ENCODE measurements at places on chromosomes 3 and 15.

DNA sequence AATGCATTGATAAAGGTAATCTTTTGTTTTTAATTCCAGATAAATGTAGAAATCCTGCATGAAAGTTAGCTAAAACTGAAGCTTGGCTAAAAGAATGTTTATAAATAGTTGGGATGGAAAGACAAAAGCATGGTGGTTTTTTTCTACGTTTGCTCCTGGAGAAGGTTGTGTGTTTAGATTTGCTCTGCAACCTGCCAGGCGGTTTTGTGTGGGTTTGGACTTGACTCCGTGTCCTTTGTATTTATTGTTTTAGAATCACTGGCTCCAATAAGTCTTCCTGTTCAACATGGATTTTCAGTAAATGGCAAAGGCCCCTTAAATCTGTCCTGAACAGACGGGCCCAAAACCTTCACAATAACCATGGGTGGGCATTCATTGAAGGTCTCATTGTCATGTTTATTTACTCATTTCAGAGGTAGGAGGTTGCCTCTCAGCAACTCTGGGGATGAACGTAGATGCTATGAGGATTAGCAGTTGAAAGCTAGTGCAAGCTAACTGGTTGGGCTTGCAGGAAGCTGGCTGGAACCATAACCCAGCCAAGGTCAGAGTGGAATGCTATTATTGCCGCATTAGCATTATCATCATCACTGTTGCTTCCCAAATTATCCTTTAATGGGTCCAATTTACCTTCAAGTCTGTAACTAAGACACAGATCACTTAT lies 60.6 kb upstream of the ADAMTS9 start:
- DNase-seq: no peak

DNA sequence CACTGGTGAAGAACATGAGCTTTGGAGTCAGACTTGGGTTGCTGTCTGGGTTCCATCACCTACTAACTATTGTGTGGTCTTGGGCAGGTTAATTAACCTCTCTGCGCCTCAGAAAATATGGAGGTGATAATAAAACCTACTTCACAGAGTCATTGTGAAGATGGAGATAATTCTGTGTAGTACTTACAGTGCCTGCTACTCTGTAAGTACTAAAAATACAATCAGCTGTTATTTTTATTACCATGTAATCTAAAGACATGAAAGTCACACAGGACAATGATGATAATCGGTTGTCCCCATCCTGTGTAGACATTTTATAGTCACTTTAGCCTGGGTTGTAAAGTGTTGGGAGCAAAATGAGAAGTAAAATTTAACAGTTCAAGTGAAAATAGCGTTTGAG lies 334.1 kb downstream of the THSD4 start:
- DNase-seq: no peak

GRCh38 chr3:10354361-10355015 lies 33.6 kb upstream of the SEC13 start:
- DNase-seq: no peak

DNA sequence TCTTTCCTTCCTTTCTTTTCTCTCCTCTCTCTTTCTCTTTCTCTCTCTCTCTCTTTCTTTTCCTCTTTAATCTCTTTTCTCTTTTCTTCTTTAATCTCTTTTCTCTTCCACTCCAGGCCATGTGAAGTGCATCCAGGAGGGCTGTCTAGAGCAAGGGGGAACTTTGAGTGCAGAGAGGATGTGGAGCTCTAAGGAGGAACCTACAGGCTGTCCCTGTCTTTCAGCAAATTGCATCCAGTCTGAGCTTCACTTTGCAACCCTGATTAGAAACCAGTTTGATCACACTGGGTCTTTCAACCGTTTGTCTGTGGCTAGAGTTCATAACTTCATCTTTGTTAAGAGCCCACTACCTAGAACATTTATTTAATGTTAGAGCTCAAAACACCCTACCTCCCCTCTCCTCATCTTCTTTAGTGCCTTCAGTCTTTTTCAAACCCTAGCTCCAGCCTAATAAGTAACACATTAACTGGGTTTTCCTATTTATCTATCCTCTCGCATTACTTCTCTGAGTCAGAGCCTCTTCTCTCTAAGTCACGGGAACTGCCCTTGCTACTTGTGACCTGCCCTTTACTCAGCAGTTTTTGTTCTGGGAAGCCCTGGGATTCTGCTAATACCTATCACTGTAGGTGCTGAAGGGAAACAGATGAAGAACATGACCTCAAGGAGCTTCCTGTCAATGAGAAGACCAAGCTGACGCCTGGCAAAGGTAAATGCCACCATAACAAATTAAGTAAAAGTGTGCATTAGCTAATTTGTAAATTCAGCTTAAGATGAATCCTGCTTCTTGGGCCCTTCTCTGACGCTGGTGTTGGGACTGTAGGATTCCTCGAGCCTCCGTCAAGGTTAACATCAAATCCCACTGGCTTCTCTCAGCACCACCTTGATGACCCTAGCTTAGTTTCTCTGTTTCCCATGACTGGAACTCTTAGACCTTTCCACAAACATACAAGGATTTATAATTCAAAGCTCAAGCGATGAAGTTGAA lies at the start of gene GCNT3:
GCNT3 (plus strand) TSS at position 508 of the 985 bp plus-strand sequence. CDS start 6,456 bp downstream, outside the sequence.
- no peak for DNase-seq

GRCh38 chr15:64855205-64855975 lies 13.7 kb downstream of the PLEKHO2 start:
- no peak for DNase-seq

DNA sequence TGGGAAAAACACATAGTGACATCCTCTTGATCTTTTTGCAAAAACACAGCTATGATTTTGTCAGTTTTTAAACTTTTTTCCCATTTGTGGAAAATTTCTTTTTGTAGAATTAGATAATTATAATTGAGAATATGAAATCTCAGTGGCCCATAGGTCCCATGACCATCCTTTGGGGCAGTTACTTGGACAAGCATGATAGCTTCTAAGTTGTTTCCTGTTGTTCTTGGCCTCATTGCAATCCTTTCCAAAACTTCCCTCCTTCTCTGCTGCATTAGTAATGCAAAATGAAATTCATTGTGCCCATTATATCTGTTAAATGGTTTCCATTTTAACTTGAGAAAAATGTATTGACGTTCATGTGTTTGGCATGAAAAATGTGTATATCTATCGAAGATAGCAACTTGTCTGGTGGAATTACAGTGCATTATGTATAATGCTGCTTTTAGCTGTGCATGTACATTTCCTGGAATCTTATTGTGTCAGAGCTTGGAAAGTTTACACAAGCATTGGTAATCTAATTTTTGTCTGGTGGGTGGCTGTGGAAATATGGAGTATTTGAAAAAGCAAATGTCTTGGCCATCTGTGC lies 70.0 kb downstream of the MDFIC2 start:
- no peak for DNase-seq

- DNase-seq: no peak
Measured at GRCh38 chr15:79439236-79439635, 7.1 kb downstream of the MINAR1 start.

DNA sequence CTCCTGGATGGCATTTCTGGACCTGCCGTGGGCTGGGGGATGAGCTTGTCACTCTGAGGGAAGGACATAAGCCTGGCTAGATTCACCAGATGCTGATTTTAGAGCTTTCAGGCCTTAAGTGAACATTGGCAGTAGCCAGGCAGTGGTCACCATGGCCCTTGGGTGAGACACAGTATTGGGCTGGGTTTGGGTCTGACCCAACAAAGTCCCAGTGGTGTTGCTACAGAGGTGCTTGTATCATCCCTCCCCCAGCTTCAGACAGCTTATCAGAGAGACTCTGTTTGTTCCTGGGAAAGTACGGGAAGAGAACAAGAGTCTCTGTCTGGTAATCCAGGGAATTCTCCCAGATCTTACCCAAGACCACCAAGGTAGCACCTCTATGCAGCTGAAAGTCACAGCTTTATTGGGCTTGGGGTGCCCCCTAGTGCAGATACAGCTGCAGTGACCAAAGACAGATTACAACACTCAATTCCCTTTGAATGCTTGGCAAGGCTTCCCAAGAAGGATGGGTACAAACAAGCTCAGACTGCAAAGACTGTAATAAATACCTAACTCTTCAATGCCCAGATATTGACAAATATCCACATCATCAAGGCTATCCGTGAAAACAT lies 9.8 kb upstream of the RUVBL1 start:
- peak; percentile 43 for DNase-seq

DNA sequence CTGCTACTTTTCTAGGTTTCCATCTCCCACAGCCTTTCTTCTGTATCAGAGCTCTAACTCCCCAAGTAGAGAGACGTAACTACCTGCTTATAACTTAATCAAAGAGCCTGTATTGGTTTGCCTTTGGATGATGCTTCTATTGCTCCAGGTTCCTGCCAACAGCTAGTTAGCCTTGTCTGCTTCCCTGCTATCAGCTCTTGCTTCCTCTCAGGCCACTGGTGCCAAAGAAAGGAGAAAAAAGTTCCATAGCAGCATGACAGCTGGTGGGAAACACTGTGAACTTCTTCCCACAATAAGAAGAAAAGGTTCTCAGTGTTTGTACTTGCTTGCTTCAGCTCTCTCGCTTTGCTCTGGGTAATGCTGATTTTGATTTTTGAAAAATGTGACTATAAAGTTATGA lies 206.6 kb downstream of the GBE1 start:
- DNase-seq: no peak

- no peak for DNase-seq
Measured at GRCh38 chr3:18672561-18672960, 247.4 kb upstream of the SATB1 start.
